ENCODE measurements at places on chromosomes 12 and 14.

GRCh38 chr12:130196827-130197226, 34.6 kb downstream of the FZD10 start:
- no peak for DNase-seq

- no peak for DNase-seq
Measured at GRCh38 chr14:103428723-103429556, 43.7 kb downstream of the MARK3 start.

GRCh38 chr14:72970058-72970630, 43.9 kb downstream of the DCAF4 start:
- no peak for DNase-seq

DNA sequence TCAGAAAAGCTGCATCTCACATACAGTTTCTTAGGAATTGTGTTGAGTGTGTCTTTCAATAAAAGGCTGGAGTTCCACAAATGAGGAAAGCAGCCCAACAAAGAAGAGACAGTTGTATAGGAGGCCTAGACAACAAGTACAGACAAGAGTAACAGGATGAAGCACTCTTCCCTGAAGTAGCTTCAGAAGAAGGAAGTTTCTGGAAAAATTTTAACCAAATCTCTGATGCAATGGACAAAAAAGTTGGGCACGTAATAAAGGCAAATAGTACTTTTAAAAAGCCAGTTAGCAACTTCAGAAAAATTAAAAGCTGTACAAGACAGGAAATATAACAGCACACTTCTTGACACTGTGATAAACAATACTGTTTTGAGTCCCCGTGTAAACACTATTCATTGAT, 134.1 kb upstream of the PLEKHG7 start:
- DNase-seq = no peak

GRCh38 chr12:11896417-11896929, 174.3 kb upstream of the BCL2L14 start:
- no peak for DNase-seq

- DNase-seq = no peak
Measured at GRCh38 chr12:18932715-18933114, 194.8 kb downstream of the CAPZA3 start.

GRCh38 chr12:78864870-78865463, 393 bp downstream of the SYT1 start:
- no peak for DNase-seq

GRCh38 chr14:37869633-37870032, 274.2 kb downstream of the TTC6 start:
- no peak for DNase-seq

Data from hematopoietic multipotent progenitor cell treated with erythropoietin and hydrocortisone succinate and interleukin-3 and kit ligand, for 8 days (in vitro differentiated cells).